ENCODE measurements at places on chromosomes 16 and 17. TPM values are rescaled to one million over a fixed set of nuclear protein-coding genes. Genes with fewer than 3 reads are reported as not detected.

GRCh38 chr17:29655323-29655722 is 32.6 kb upstream of the CORO6 start:
- no peaks in the 10 kb centered on the region for H3K27me3 ChIP-seq
- H3K4me3 ChIP-seq: no peak overlapping the region
- no peak overlapping the region for H3K27ac ChIP-seq
- H3K36me3 ChIP-seq: peaks cover 11% of the 10 kb centered on the region

GRCh38 chr17:45430006-45430737 is 2.5 kb downstream of the ARHGAP27 start:
- H3K4me1 ChIP-seq: no peaks in the 10 kb centered on the region
- H3K36me3 ChIP-seq: no peaks in the 10 kb centered on the region
- peaks cover 28% of the 10 kb centered on the region for H3K27me3 ChIP-seq
- no peak overlapping the region for H3K27ac ChIP-seq
- H3K4me3 ChIP-seq: no peak overlapping the region

DNA sequence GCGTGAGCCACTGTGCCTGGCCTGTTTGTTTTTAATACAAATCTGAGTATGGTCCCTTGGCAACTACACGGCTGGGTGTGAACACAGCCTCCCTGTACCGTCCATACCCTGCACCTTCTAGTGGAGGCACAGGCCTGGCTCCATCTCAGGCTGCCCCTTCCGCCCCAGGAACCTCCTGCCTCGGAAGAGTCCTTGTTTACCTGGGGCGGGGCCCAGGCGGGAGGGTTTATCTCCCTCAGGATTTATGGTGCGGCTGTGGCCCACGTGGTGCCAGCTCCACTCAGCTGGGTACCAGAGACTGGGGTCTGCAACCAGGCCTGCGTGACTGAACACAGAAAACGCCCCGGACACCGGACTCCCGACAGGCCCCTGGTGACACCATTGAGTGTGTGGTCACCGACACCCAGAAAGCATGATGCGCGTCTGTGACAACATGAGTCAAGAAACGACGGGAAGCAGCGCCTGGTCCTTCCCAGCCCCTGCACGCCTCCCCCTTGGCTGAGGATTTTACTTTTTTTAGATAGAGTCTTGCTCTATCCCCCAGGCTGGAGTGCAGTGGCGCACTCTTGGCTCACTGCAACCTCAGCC is 19.0 kb downstream of the UNKL start:
- H3K4me1 ChIP-seq: no peaks in the 10 kb centered on the region
- no peaks in the 10 kb centered on the region for H3K36me3 ChIP-seq
- H3K27ac ChIP-seq: no peak overlapping the region
- H3K4me3 ChIP-seq: no peak overlapping the region
- no peak for DNase-seq

The B4GALNT2 gene
- not detected for total RNA-seq

The PSMD12 gene
- 192 TPM for total RNA-seq

DNA sequence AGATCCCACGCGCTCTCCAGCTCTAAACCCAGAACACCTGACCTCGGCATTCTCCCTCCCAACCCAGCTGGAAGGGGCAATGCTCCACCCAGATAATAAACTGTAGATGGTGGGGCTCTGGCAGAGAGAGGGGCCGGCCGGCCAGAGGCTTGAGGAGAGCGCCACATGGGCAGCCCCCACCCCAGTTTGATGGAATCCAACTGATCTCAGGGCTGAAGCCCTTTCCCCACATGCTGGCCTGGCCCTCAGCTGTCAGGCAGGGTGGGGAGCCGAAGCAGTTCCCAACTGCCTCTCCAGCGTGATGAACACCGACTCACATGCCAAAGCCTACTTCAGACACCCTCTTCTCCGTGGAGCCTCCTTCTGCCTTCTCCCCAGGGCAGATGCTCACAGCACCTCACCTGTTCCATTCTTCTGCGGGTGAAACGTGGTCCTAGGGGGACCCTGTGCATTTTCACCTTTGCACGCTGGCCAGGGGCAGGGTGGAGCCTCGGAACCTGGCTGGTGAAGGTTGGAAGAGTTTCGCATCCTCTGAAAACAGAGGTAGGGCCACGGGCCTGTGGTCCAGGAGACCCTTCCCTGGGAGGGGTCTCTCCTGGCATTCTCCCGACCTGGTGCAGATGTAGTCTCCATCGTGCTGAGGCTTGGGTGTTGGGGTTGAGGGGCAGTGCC is 65.7 kb upstream of the ZNF469 start:
- no peak overlapping the region for H3K27ac ChIP-seq
- H3K4me1 ChIP-seq: no peaks in the 10 kb centered on the region
- DNase-seq: no peak
- no peaks in the 10 kb centered on the region for H3K27me3 ChIP-seq
- H3K4me3 ChIP-seq: no peak overlapping the region
- no peaks in the 10 kb centered on the region for H3K36me3 ChIP-seq

The ZG16 gene
- not detected for total RNA-seq

The DUSP14 gene
- total RNA-seq: 13.8 TPM

GRCh38 chr16:76574651-76575050 is 297.4 kb downstream of the CNTNAP4 start:
- no peaks in the 10 kb centered on the region for H3K36me3 ChIP-seq
- no peak for DNase-seq
- H3K4me3 ChIP-seq: no peak overlapping the region
- no peaks in the 10 kb centered on the region for H3K4me1 ChIP-seq
- H3K27ac ChIP-seq: no peak overlapping the region

DNA sequence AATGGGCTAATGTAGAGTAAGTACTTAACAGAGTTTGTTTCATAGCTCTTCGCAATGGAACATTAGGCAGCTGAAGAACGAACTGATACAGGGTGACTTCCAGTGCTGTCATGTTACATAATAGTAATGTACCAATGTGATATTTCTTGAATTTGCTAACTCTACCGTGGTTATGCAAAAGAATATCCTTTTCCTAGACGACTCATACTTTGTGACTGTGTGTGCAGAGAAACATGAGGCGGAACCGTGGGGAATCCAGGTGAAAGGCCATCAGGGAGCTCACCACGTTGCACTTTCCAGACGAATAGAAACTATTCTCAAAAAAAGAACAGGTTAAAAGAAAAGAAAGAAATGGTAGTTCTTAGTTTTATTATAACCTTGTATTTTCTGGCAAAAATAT is 13.2 kb downstream of the NOB1 start:
- H3K4me1 ChIP-seq: no peaks in the 10 kb centered on the region
- no peak overlapping the region for H3K4me3 ChIP-seq
- no peak for DNase-seq
- no peaks in the 10 kb centered on the region for H3K27me3 ChIP-seq

DNA sequence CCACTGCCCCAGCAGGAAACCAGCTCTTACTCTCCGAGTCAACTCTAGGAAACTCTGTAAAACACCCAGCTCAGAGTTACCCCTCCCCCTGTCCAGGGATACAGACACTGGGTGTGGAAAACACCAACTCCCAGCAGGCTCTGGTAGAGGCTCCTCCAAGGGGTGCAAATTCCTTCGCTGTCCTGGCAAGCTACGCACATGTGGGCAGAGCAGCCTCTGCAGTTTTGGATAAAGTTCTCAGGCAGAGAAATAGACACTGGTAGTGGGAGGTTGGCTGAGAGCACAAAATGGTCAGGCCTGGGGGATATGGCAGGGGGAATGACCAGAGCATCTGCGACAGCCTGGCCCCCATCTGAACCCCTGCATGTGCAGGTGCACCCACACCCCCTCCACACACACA is 146.9 kb upstream of the SDK2 start:
- no peak overlapping the region for H3K27ac ChIP-seq
- no peaks in the 10 kb centered on the region for H3K36me3 ChIP-seq
- no peak for DNase-seq
- H3K4me3 ChIP-seq: no peak overlapping the region
- H3K4me1 ChIP-seq: no peaks in the 10 kb centered on the region
- peaks cover 9% of the 10 kb centered on the region for H3K27me3 ChIP-seq

The KSR1 gene
- 41.7 TPM for total RNA-seq

DNA sequence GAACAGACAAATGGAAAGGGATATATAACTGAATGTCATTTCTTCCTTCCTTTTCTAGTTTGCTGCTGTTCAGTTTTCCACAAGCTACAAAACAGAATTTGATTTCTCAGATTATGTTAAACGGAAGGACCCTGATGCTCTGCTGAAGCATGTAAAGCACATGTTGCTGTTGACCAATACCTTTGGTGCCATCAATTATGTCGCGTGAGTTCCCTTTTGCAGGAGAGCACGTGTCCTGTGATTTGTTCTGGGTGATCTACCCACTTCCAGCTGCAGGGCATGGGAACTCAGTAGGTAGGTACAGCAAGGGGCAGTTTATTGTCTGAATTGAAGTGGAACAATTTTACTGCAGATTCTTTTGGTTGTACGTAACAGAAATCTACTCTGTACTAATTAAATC is 8.8 kb downstream of the ITGAL start:
- no peak overlapping the region for H3K4me3 ChIP-seq
- H3K4me1 ChIP-seq: no peaks in the 10 kb centered on the region
- no peak for DNase-seq
- H3K36me3 ChIP-seq: no peaks in the 10 kb centered on the region
- H3K27ac ChIP-seq: no peak overlapping the region

The PRAC1 gene
- total RNA-seq: 129 TPM

- H3K36me3 ChIP-seq: peaks cover 21% of the 10 kb centered on the region
- no peaks in the 10 kb centered on the region for H3K4me1 ChIP-seq
- H3K27me3 ChIP-seq: no peaks in the 10 kb centered on the region
Measured at GRCh38 chr16:42069-42457, 11.3 kb downstream of the POLR3K start.

Measured in A673 (cell line).